Lower lobe of right lung (tissue), 2 donors: ENCODE measurements at places on chromosomes 6 and 20. TPM values are rescaled to one million over a fixed set of nuclear protein-coding genes. Genes with fewer than 3 reads are reported as not detected.

GRCh38 chr6:44223319-44224028, at the start of gene SLC29A1:
SLC29A1 (plus strand) TSS chr6:44223595; CDS start chr6:44227314, 3,719 bp downstream.
- H3K36me3 ChIP-seq, result no peaks in the 10 kb centered on the region
- H3K4me1 ChIP-seq, result peaks cover 69% of the 10 kb centered on the region
- no peaks in the 10 kb centered on the region for H3K27me3 ChIP-seq
- H3K27ac ChIP-seq, result peak within 1 kb of the TSS; percentile 80

DNA sequence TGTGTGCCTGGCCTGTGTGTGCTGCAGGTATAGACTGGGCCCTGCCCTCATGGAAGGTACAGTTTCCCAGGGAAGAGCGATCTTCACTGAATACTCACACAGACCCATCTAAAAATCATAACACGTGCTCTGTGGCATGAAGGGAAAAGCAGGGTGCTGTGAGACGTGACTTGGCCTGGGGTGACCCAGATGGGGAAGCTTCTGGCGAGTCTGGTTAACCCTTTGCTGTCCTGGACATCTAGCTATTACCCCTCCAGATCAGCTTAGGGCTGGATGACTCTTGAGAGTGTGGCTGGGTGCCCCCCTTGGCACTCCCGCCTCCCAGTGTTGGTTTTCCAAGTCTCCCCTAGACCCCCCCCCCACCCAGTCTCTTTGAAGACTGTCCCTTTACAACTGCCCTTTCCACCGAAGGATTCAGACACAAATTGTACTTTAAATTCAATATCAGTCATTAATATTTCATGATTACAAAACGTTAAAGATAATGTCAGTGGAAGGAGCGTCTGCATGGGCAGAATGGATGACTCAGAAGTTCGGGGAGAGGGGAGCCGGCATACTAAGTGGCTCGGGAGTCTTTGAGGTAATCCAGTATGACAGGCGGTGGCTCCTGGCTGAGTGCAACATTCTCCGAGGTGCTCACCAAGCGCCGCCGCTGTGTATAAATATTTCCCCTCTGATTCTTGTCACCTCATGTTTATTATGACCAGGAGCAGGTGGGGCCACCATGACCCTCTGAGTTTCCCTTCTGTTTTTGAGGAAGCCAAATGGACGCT, 77.3 kb downstream of the CD40 start:
- DNase-seq, result no peak
- no peak overlapping the region for H3K4me3 ChIP-seq
- H3K36me3 ChIP-seq, result no peaks in the 10 kb centered on the region

DNA sequence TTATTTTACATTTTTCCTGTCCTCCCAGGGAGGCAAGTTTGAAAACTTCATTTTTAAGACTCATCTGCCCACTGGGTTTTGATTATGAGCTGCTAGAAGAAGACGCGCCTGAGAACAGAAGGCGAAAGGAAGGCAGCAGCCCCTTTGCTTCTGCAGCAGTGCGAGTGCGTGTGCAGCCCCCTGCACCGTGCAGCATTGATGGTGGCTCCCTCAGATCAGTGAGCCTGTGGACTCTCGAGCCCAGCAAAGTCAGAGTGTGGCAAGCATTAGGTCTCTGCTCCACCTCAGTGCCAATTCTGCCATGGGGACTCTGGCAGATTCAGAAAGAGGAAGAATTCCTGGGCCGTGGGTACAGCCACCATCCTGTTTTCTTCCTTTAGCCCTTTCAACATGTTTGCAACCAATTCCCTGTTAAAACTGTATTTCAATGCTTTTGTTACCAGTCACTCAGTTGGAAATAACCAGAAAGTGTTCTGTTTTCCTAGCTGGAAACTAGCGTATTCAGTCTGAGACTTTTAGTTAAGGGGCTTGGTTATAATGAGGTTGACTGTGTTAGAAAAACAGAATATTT, 134.8 kb upstream of the OGFRL1 start:
- no peak overlapping the region for H3K4me3 ChIP-seq
- no peak overlapping the region for H3K27ac ChIP-seq
- H3K27me3 ChIP-seq, result no peaks in the 10 kb centered on the region
- no peaks in the 10 kb centered on the region for H3K4me1 ChIP-seq

DNA sequence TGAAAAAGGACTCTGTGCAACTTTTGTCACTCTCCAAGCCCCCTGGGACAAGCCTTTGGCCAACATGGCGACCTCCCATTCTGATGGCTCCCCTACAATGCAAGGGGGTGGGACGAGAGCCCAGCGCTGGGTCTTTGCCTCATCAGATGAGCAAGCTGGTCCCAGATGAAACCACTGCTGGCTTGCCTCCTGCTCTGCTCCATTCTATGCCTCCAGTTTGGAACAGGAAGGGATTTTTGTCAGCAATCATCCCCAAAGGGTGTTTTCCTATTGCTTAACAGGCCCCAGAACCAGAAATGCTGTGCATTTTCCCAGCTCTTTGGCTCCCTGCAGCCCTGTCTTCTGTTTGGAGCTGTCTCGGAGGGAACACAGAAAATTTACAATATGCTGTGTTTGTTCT, 412.7 kb downstream of the MAFB start:
- no peaks in the 10 kb centered on the region for H3K36me3 ChIP-seq
- peaks cover 16% of the 10 kb centered on the region for H3K4me1 ChIP-seq
- H3K27me3 ChIP-seq, result no peaks in the 10 kb centered on the region
- no peak for DNase-seq

GRCh38 chr6:111228094-111228493, 140.8 kb downstream of the SLC16A10 start:
- DNase-seq, result no peak
- peaks cover 21% of the 10 kb centered on the region for H3K4me1 ChIP-seq
- H3K27ac ChIP-seq, result no peak overlapping the region
- no peaks in the 10 kb centered on the region for H3K36me3 ChIP-seq
- no peaks in the 10 kb centered on the region for H3K27me3 ChIP-seq

GRCh38 chr6:115796829-115797228, 263.9 kb downstream of the FRK start:
- no peak for DNase-seq
- H3K27ac ChIP-seq, result no peak overlapping the region
- no peaks in the 10 kb centered on the region for H3K27me3 ChIP-seq
- H3K4me3 ChIP-seq, result no peak overlapping the region
- H3K36me3 ChIP-seq, result no peaks in the 10 kb centered on the region

DNA sequence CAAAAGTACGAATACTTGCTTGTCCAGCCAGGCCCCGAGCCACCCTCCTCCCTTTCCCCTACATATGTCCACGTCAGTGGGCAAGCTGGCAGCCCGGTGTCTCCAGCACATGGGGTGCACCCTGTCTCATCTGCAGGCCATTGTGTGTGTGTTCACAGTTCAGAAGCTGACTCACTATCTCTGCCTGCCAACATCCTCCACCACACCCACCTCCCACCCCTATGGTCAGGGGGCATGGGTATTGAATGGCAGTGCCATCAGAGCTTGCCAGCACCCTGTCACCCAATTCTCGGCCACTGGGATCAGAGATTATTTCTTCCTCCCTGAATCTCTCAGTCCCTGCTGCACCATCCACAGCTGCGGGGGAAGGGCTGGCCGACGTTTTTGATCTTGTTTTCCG, 195.7 kb downstream of the FARS2 start:
- DNase-seq, result no peak
- H3K4me3 ChIP-seq, result no peak overlapping the region
- H3K27ac ChIP-seq, result no peak overlapping the region
- peaks cover 18% of the 10 kb centered on the region for H3K4me1 ChIP-seq
- H3K36me3 ChIP-seq, result no peaks in the 10 kb centered on the region

- H3K4me3 ChIP-seq, result no peak overlapping the region
- DNase-seq, result no peak
- no peaks in the 10 kb centered on the region for H3K36me3 ChIP-seq
- H3K27ac ChIP-seq, result no peak overlapping the region
- peaks cover 19% of the 10 kb centered on the region for H3K27me3 ChIP-seq
- no peaks in the 10 kb centered on the region for H3K4me1 ChIP-seq
Observed at GRCh38 chr20:21575981-21576740, 62.3 kb upstream of the NKX2-2 start.

DNA sequence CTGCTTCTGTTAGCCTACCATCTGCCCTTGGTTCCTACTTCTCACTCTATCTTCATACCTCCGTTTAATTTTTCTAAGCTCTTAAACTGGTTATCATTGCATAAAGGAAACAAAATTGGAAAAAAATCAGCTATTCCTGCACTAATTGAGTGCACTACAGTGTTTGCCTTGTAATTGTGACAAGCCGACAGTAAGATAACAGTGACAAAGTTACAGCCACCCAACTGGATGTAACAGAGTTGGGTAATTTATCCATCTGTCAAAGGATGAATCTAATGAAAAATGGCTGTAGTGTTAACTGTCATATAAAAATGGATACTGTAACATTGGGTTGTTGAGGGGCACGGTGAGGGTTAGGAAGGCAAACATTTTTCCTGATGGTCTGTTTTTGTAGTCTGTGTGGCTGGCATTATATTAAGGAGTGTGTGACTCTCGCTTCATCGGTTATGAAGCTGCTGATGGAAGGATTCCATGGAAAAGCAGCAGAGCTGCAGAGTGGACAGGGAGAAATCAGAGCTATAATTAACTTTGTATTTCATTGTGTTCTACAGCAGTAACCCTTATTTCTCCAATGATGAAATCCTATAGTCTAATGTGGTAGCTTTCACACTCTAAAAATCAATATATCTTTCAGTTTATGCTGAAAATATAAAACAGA, 12.7 kb downstream of the PBOV1 start:
- H3K27me3 ChIP-seq, result no peaks in the 10 kb centered on the region
- no peak for DNase-seq
- no peak overlapping the region for H3K27ac ChIP-seq
- H3K36me3 ChIP-seq, result no peaks in the 10 kb centered on the region

DNA sequence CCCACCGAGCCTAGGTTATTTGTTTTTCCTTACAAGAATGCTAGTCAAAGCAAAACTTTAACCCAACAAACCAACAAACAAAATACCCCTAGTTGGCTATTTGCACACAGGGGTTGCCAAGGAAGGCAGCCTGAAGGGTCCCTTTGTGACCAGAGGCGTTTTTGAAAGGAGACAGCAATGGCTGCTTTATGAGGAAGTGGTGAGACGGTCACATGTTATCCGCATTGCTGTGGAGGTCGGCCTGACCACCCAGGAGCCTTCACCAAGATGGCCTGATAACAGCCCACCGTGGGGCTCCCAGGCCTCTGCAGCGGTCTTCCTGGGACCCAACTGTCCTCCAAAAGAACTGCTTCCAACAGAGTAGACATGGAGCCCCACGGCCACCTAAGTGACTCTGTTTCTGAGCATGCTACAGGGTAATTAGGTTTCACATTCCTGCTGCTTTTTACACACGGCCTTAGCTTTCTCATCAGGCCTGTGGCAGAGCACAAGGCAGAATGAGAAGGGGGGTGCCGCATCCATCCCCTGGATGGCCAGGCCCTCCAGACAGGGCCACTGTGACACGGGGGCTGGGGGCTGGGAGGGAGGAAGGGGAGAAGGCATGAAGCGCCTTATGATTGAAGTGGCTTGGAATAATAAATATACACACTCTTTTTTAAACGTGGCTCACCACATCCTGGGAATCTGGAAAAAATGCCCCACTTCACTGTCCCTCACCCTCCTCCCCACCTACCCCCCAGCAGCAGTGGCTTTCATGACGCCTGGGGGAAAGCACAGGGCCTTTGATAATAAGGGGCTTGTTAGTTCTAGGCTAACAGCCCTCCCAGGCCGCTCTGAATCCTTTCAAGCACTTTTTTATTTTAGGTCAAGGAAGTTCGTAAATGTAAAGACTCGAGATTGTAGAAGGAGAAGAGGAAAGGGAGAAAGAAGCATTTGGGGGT, 86.0 kb downstream of the CLIC5 start:
- DNase-seq, result no peak
- peak overlapping the region; percentile 13 for H3K27ac ChIP-seq
- H3K36me3 ChIP-seq, result no peaks in the 10 kb centered on the region
- no peak overlapping the region for H3K4me3 ChIP-seq
- H3K27me3 ChIP-seq, result no peaks in the 10 kb centered on the region
- peaks cover 13% of the 10 kb centered on the region for H3K4me1 ChIP-seq

DNA sequence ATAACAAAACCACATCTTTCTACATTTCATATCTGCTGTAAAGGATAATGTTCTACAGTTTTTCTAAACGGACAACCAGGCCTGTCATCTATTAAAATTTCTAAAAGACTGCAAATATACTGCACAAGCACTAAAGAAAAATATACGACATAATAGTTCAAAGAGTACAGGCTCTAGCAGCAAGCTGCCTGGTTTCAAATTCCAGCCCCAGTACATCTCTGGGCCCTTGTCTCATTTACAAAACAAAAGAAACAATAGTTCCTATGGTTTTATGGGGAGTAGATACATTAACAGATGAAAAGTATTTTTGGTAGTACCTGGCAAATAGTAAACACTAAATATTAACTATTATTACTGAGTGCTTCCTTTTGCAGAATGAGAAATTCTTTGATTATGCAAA, 24.1 kb downstream of the DEK start:
- no peak overlapping the region for H3K4me3 ChIP-seq
- H3K27ac ChIP-seq, result no peak overlapping the region
- peaks cover 78% of the 10 kb centered on the region for H3K36me3 ChIP-seq
- no peak for DNase-seq

GRCh38 chr6:21295506-21296240, 297.9 kb upstream of the SOX4 start:
- no peaks in the 10 kb centered on the region for H3K36me3 ChIP-seq
- no peaks in the 10 kb centered on the region for H3K27me3 ChIP-seq
- no peak overlapping the region for H3K27ac ChIP-seq
- H3K4me1 ChIP-seq, result no peaks in the 10 kb centered on the region

DNA sequence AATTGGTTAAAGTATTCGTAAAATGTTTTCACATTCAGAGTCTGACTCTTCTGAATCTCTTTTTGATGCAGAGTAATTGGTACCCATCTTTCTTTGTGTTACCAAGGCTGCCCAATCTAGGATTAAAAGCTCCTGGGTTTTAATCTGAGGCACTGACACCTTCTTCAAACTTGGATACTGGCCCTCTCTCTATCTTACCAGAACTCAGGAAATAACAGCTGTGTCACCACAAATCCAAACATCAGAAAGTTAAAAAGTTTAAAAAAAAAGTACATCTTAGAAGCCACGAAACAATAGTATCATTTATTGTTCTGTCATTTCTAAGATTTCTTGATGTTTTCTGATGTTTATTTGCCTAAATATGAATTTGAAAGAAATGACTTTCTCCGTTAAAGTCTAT, 255.5 kb upstream of the RUNX2 start:
- H3K4me1 ChIP-seq, result no peaks in the 10 kb centered on the region
- no peak overlapping the region for H3K4me3 ChIP-seq
- no peak overlapping the region for H3K27ac ChIP-seq
- no peak for DNase-seq
- H3K27me3 ChIP-seq, result no peaks in the 10 kb centered on the region

DNA sequence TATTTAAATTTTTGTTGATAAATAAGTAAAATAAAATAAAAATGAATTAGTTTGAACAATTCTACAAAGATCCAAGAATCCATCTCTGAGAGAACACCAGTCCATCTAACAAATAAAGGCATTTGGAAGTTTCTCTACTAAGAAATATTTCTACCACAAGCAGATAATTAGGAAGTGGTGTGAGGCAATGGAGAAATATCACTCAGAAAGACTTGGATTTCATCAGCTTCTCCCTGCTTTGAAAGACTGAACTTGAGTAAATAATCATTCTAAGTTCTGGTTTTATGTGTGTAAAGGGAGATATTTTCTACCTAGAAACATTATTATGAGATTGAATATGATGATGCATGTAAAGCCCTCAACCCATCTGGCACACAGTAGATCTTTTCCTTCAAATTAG, 17.8 kb upstream of the TCF21 start:
- H3K36me3 ChIP-seq, result no peaks in the 10 kb centered on the region
- no peaks in the 10 kb centered on the region for H3K27me3 ChIP-seq
- no peak for DNase-seq
- H3K4me1 ChIP-seq, result no peaks in the 10 kb centered on the region
- H3K27ac ChIP-seq, result no peak overlapping the region

- DNase-seq, result no peak
- H3K4me1 ChIP-seq, result peaks cover 15% of the 10 kb centered on the region
- peak overlapping the region; percentile 60 for H3K27ac ChIP-seq
- H3K27me3 ChIP-seq, result no peaks in the 10 kb centered on the region
- H3K36me3 ChIP-seq, result no peaks in the 10 kb centered on the region
Observed at GRCh38 chr6:151680846-151681432, 126.5 kb upstream of the ESR1 start.

The TRIM10 gene
- total RNA-seq, result not detected
